Stimulated activated CD4-positive, alpha-beta T cell treated with anti-CD3 and anti-CD28 coated beads, TNF-alpha, amount 100 ng/mL, for 1 hour (primary cell): ENCODE measurements at places on chromosomes 3 and 15.

- DNase-seq = no peak
Observed at GRCh38 chr3:83498361-83499016, 1460.3 kb upstream of the CADM2 start.

- no peak for DNase-seq
Observed at GRCh38 chr15:52670087-52670486, 9.1 kb downstream of the ATOSA start.

DNA sequence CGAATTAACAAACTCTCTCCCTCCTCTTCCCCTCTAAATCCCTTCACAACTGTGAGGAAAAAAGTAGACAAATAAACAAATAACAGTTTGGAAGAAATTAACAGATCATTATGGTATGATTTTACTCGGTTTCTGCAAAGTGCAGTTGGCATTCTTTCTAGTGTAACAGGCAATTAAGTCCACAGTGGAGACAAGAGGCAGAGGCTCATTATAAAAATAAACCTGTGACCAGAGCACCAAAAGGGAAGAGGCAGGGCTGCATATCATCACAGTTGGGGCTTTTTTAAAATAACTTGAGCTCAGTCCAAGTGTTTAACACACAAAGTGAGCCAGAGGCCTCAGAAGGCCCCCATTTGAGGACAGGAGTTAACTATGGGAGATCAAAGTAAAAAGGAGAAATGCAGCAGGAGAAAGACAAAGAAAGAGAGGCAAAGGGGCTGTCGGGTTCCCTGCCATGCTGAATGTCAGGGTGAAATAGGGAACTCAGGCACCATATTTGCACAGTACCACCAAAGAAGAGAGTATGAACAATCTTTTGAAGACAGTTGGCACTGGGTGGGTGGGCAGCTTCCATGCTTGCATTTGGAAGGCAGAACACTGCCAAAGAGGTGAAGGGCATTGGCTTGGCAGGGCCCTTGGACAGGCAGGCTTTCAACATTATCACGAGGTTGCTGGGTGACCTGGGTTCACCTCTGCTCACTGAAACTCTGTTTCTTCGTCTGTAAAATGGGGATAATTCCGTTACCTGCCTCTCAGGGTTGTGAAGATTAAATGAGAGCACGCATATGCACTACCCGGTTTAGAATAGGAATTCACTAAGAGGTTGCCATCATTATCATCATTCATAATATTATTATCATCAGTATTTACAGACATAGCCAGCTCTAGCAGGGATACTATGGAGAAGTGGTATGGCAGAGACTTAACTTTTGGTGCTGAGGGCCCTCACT, 134.5 kb downstream of the MEX3B start:
- DNase-seq = no peak

DNA sequence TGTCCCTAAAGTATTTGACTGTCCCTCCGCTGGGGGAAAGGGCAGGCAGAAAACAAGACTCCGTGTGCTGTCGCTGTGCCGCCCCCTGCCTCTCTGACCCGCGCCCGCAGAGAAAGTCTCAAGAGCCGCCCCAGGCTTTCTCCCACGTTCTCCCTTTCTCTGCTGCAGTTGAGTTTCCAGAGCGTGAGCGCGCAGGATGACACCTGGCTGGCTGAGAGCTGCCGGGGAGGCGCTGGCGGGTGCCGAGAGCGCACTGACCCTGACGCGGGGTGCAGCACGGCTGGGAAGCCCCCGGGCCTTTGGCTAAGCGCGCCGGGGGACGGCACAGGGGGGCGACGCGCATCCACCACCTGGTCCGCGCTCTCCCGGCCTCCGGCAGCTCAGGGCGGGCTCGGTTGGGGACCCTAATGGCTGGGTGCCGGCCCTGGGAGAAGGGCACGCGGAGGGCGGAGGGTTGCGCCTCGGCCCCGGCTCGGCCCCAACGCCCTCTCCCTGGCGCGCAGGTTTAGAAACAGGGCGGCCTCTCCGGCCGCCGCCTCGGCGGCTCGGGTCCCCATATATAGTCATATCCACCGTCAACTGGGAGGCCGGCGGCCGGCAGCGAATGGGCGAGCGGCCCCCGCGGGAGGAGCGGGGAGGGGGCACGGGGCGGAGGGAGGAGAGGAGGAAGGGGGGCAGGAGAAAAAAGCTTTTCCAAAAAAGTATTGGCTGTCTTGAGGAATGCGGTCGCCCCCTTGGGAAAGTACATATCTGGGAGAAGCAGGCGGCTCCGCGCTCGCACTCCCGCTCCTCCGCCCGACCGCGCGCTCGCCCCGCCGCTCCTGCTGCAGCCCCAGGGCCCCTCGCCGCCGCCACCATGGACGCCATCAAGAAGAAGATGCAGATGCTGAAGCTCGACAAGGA, at the start of gene TPM1:
Gene TPM1, plus strand, starts transcription at position 774 of the 903 bp plus-strand sequence. Its CDS starts 83 bp downstream, at position 857.
- DNase-seq = no peak

DNA sequence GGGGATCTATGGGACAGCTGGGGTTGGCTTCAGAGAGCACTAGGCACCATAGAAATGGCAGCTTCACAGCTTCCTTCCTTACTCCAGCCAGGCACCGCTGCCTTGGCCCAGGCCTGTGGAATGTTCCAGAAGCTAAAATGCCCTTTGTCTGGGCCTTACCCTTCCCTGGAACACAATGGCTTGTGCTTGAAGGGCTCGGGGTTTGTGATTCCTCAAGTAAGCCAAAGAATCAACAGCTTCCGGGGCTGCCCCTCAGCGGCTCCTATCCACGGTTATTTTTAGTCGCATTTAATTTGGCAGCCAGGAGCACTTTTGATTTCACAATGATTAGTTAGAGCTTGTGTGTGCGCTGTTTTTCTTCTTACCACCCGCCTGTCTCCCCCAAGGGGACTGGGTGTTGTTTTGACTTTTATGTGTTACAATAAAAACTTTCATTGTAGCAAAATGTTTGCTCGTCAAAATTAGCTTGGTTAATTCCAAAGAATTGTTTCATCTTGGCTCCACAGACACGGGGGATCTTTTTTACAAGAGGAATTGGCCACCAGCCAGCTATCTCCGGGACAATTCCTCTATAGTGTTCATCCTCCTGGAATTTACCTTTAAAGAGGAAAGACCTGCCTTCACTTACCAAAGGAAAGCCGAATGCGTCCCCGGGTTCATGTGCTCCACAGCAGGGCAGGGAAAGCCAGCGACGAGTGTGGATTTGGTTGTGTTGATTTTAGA, 73.8 kb downstream of the TLE3 start:
- no peak for DNase-seq

- no peak for DNase-seq
Observed at GRCh38 chr3:178324356-178324755, 211.9 kb upstream of the KCNMB2 start.

GRCh38 chr3:126124896-126125295, 41.0 kb upstream of the SLC41A3 start:
- DNase-seq = no peak

DNA sequence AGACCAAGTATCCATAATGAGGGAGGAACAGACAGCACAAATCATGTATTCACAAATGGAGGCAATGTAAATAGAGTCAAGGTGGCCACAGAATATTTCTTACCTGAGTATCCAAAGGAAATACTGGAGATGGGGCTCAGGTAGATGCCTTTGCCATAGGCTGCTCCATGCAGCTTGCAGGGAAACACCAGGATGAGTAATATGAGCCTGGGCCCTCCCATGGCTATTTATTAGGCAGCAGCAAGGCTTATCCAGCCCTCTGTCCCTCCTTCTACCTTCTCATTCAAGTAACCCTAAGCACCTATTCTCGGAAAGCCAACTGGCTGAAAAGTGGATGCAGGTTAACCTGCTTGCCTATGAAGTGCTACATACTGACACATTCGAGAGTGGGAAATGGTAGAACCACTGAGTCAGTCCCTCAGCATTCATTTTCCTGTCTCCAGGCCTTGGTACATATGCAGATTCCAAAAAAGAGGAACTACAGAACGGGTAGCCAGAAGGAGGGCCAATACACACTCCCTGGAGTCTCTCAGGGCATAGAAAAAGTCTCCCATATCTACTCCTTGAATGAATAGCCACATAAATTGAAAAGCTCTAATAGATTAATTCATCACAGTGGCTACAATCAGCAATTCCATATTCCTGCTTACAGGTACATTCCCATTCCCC, 18.3 kb upstream of the PKM start:
- DNase-seq = no peak

DNA sequence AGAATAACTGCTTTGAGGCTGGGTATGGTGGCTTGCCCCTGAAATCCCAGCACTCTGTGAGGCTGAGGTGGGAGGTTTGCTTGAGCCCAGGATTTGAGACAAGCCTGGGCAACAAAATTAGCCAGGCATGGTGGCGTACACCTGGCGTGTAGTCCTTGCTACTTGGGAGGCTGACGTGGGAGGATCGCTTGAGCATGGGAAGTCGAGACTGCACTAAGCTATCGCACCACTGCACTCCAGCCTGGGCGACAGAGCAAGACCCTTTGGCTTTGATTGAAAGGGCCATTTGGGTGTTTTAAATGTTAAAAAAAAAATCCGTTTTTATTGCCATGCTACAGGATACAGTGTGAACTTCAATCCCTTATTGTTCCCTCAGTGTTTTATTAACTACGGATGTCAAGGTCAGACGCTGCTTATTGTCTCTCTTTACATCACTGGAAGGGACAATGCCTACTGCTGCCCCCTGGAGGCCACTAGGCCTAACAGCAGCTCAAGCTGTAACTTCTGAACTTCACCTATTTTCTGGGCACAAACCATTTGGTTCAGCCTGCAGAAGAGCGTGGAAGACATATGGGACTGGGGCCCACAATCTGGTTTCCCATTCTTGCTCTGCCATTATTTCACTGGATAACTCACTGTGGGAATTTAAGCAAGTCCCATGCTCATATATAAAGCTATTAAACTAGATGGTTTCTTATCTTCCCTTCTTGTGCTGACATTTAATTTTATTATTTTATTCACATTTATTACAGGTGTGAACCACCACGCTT, 15.3 kb upstream of the IREB2 start:
- DNase-seq = no peak

- DNase-seq = no peak
Observed at GRCh38 chr3:138642226-138642926, 33.8 kb downstream of the FAIM start.

- DNase-seq = no peak
Observed at GRCh38 chr3:63092515-63092914, 185.6 kb upstream of the SYNPR start.

DNA sequence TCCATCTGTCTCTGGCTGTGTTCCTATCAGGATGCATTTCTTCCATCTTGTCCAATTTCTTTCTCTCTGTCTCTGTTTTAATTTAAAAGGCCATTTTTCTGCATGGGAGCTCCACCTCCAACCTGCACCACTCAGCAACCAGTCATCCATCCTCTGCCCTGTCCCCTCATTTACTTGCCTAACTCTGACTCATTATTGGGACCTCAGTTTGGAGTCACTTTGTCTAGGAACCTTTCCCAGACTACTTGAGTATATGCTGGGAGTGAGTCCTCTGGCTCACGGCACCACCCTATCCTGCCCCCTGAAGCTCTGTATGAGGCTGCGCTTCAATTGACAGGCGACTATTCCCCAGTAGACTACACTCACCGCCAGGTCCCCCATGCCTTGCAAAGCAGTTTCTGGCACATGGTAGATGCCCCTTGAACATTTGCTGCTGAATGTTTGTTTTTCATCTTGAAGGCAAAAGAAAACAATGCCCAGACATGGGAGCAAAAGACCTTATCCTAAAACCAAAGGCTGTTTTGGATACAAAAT, 513.3 kb upstream of the CFAP20DC start:
- DNase-seq = no peak

- no peak for DNase-seq
Observed at GRCh38 chr15:61743345-61743909, 316.8 kb downstream of the VPS13C start.

- no peak for DNase-seq
Observed at GRCh38 chr3:188752850-188753249, 418.9 kb upstream of the TPRG1 start.

DNA sequence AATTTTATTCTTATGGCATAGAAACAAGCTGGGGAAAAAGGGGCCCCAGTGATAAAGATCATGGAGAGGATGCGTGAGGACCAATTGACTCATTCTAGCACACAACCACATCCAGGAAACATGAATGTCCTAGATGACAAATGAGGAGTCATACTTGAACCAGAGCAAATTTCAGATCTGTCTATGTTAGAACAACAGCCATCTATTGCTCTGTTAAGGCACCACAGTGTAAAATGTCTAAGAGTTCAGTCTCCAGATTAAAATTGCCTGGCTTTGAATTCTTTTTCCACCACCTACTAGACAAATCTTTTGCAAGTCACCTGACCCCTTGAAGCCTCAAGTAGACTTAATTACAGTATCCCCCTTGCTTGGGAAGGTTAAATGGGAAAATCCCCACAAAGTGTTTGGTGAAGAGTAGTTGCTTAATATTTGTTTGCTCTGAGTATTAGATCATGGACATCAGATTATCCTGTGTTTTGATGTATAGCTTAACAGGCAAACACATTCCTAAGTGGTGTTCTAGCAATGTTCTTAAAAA, 258.7 kb upstream of the TGFBR2 start:
- no peak for DNase-seq

- no peak for DNase-seq
Observed at GRCh38 chr3:59374091-59374817, 324.4 kb upstream of the CFAP20DC start.

- DNase-seq = no peak
Observed at GRCh38 chr3:195302431-195302830, 31.5 kb upstream of the XXYLT1 start.

DNA sequence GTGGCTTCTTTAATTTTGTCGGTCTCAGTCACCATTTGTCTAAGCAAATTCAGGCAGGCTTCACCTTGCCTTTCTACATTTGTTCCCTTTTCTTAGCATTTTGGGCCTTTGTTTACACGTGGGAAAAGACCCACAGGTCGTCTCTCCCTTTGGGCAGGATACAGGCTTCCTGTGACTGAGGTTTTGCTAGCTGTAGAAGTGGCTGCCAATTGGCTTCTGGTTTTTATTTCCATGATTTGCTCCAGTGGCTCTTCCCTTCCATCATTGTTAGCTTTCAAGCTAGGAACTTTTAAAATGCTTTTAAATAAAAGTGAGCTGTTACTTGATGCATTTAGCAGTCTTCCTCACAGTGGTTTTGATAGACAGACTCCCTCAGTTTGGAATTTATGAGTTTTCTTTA, 37.3 kb downstream of the MLH1 start:
- no peak for DNase-seq

- DNase-seq = no peak
Observed at GRCh38 chr15:77901921-77902750, 175.4 kb downstream of the TBC1D2B start.

DNA sequence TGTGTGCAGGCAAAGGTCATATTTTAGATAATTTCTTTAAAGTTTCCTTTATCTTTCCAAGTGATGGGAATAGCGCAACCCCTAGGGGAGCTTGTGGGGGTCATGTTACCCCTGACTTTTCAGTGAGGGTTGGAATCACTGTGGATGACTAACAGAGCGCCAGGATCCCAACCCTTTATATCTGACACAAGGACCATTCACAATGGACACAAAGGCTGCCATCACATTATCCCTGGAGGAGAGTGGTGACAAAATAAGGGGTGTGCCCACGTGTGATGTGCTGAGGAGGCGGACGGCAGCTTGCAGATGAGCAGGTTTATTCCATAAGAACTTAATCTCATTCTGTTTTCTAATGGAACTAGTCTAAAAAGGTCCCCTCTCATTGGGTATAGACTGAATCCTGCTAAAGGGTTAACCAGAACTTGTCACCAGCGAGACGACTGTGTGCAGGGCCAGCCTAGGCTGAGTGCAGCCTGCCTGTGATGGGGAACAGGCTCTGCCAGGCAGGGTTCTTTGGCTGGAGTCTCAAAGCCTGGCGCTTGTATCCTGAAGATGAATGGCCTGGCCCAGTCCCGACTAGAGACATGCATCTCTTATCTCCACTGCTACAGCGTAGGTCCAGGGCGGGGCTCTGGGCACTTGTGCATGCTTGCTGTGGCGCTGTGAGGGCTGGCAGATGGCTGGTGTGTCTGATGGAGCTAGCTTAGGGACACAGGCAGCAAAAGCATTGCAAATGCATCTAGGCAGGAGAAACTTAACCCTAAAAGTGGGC, 50.2 kb downstream of the CHDH start:
- DNase-seq = no peak
